ENCODE measurements at places on chromosomes 5 and 9.

GRCh38 chr5:166708291-166708690 is 1583.2 kb upstream of the WWC1 start:
- no peak for DNase-seq

GRCh38 chr9:129402371-129402739 is 218.5 kb downstream of the C9orf50 start:
- no peak for DNase-seq

- peak; percentile 8 for DNase-seq
These were observed 1.2 kb upstream of the PCSK1 start for GRCh38 chr5:96434201-96434645.

- no peak for DNase-seq
These were observed 82.3 kb upstream of the TLE4 start for GRCh38 chr9:79489261-79490000.

DNA sequence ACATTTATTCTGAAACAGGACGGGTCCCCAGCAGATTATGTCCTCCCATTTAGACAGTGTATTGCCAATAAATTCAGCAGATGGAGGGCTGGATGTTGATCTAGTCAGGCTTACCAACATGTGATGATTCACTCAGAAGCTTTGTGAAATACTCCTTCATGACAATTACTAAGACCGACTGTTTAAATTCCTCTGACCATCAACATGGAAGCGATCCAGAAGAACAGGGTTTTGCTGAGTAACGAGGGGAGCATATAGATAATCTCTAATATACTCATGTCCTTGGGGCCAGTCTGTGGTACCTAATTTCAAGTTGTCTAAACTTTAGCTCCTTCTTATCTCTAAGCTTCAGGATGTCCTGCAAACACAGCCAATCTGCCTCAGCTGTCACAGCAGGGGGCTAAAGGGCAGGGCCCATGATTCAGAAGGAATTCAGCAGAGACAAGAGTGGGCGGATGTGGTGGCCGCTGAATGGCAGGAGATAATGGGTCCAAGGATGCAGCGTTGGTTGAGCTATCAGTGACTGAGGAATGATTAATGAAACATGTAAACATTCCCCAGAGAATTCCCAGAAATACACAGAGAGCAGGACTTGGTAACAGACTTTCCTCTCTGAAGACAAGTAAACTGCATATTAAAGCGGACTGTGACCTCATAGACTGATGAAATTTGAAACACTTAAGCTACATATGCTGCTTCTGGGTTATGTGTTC is 109.4 kb downstream of the ANKRD55 start:
- no peak for DNase-seq

DNA sequence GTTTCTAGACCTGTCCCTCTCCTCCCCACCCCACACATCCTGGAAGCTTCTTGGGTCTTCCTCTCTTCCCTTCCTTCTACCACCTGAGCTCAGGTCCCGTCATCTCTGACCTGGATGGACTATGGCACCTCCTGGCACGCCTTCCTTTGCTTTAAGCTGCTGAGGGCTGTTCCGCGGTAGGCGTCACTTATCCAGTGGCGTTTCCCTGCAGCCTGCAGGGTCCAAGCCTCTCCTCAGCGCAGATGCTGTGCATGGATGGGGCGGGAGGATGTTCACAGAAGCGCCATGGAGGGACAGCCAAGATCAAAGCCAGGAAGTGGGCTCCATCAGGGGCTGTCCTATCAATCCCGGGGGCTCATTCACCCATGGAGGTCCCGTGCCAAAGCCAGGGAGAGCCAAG is 23.8 kb upstream of the CNOT6 start:
- DNase-seq: no peak

DNA sequence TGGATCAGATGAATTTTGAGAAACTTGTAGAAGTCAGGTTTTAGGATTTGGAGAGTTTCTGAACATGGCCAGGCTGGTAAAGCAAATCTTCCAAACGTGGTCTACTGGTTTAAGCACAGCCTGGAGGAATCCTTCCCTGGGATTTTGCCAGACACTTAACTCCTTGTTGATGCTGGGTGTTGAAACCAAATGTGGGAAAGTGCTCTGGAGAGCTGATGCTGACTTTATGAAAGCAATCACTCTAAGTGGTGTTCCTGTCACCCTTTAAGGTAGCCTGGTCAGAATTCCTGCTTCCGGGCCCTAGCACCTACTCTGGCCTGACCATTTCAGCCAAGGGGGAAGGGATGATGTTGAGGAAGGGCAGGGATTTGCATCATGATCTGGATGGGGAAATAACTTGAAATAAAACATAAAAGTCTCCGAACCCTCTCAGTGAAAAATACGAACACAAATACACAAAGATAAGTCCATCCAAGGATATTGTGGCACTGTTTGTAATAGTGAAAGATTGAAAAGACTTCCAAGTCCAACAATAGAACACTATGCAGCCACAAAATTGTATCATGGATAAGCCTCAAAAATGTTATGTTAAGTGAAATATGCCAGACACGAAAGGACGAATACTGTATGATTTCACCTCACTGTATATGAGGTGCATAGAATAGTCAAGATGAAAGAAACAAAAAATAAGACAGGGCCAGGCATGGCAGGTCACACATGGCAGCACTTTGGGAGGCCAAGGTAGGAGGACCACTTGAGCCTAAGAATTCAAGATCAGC is 57.7 kb downstream of the PDE6A start:
- DNase-seq: no peak

DNA sequence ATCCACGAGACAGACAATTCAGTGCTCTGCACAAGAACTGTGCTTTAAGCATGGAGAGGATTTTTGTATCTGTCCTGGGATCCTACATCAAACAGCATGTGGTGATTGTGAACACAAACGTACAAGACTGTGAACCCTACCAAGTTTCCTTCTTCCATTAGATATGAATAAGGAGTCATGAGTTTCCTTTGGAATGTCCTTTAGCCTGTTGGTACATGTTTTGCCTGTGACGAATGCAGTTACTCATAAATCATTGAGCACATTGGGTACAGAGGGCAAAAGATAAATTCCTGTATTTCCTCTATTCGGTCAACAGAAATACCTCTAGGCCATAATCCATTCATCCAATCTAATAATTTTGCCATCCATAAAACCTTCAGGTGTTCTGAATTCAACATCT is 61.5 kb downstream of the FXN start:
- no peak for DNase-seq

DNA sequence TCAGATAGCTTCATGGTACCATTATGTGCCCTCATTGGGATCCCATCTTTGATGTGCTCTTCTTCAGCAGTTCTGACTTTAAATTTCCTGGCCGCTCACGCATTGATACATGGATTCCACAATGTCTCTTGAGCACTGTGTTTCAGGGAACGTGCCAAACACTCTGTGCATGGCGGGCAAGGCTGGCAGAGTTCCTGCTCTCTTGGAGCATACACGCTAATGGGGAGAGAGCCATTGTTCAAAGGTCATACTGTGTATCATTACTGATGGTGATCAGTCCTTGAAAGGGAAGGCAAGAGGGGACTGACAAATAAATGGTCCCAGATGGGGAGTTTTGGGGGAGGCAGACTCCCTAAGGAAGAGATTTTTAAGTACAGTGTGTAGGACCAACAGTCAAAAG is 52.3 kb downstream of the AMBP start:
- DNase-seq: no peak

DNA sequence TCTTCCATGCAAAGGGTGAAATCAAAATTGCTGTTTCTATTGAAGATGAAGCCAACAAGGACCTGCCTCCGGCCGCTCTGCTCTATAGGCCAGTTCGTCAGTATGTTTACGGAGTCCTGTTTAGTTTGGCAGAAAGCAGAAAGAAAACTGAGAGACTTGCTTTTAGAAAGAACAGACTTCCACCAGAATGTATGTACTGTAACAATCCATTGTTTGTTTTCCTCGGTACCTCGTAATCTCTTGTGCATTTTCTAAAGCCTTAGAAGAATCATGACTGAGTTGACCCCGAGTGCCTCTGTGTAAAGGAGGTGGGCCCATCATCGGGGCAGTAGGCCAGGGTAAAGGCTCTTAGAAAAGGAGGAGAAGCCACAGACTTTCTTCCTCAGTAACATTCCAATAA is 44.2 kb upstream of the PHF2 start:
- no peak for DNase-seq

DNA sequence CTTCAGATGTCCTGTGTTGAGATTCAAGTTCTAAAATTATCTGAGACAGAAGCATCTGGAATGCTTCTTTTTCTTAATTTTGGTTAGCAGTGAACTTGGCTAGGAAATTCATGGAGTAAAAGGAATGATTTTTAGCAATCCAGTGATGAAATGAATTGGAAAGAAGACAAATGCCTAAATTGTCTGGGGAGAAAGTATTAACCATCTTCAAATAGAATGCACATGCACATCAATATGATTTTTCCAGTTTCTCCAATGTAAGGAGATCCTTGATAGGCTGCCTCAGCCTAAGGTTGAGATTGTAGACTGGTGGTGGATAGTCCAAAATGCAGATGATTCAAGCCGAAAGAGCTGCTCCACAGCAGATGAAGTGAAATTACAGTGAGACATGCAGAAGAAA is 106.7 kb downstream of the PCSK5 start:
- no peak for DNase-seq

DNA sequence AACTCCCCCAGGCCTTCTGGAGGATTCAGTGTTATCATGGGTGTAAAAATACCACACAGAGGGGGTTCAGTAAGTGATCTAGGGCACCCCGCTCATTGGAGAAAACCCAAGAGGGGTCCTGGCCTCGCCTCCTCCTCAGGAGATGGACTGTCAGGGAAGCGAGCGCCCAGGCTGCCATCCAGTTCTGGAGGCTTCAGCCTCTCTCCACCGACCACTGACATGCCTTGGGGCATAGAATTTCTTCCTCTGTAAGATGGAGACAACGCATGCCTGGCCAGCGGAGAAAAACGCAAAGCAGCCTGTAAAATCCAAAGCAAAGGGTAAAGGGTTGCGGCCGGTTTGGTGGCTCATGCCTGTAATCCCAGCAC is 165.4 kb downstream of the COL23A1 start:
- no peak for DNase-seq

- DNase-seq: peak; percentile 13
These were observed 1.9 kb downstream of the SPTAN1 start for GRCh38 chr9:128554155-128554862.

All from CD4-positive, alpha-beta T cell treated with Interleukin-2 at 100 ng/mL for 4 hours (primary cell).